Ascending aorta (tissue), 2 donors: ENCODE measurements at places on chromosomes 6 and 20.

- DNase-seq, result no peak
Observed at GRCh38 chr6:85163156-85164080, 286.5 kb upstream of the NT5E start.

DNA sequence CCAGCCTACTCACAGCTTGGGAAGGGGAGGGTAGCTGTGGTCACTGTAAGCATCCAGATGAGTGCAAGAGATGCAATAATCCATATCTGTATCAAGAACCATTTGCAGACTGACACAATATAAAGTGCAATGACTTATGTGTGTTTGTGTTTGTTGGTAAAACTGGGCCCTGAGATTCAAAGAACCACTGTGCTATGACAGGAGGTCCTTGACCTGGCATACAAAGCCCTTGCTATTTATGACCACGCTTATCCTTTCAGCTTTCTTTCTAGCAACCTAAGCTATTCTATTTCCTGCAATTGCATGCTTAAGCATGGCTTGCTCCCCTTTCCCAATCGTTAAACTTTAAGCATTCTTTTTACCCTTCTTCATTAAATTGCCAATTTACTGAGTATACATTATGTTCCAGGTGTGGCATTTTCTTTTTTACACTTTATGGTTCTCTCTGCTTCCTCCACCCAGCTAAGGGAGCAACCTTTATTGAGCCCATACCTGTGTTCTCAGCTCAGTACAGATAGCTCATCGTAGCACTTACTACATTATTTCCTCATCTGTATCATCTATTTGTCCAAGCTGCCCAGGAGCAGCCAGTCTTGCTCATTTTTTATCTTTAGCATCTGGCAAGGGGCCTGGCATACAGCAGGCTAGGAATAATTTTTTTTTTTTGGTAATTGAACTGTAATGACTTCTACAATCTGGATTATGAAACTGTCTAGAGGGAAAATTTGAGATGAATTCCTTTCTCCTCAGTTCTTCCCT, 3.5 kb downstream of the MCUR1 start:
- DNase-seq, result no peak

- no peak for DNase-seq
Observed at GRCh38 chr6:153210083-153210482, 79.0 kb upstream of the RGS17 start.

- no peak for DNase-seq
Observed at GRCh38 chr6:164276211-164276610, 861.7 kb downstream of the QKI start.

- DNase-seq, result peak; percentile 37
Observed at GRCh38 chr20:57774951-57775350, 65.1 kb upstream of the PMEPA1 start.

DNA sequence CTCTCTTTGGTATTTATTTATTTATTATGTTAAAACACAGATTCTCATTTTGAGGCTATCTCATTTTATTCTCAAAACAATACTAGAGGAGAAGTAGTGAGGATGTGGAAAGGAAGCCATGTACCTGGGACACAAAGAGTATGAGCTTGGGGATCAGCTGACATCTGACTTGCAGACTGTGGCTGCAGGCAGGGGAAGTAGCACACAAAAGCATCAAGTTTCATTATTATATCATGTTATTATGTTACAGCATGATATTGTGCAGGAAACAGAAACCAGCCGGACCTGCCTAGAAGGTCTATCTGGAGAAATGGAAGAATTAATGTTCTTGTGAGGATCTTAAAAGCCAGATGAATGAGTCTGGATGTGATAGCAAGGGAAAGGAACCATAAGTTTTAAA, 248.2 kb downstream of the KHDC1L start:
- no peak for DNase-seq
